ENCODE measurements at places on chromosomes 16 and 17.

GRCh38 chr17:80527016-80527645, 17.5 kb upstream of the RPTOR start:
- no peak for DNase-seq

- no peak for DNase-seq
Measured at GRCh38 chr16:87501117-87501516, 8.3 kb upstream of the ZCCHC14 start.

DNA sequence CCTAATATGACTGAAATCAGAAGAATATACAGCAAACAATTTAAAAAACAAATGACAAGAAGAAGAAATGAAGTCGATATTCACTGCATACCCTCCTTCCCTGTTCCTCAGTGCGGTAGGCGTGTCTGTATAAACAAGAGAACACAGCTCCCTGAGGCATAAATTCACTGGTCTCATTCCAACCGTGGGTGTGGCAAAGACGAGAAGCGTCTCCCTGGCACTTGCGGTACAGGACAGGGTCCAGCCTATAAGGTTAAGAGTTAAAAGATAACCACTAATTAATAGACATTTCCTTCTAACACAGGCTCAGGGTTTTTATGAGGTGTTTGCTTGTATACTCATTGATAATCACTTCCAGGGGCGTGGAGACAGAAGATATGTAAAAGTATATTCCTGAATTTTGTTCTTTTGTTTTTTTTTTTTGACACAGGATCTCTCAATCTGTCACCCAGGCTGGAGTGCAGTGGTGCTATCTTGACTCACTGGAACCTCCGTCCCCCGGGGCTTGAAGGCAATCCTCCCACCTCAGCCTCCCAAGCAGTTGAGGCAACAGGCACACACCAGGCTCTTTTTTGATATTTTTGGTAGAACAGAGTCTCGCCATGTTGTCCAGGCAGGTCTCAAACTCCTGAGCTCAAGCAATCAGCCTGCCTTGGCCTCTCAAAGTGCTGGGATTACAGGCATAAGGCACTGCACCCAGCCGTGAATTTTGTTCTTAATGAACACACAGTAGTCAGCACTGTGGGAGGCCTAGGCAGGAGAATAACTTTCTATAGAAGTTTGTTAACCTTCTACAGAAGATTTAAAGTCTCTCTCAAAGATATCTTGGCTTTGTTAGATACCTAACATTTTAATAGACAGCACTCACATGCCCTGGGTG, 59.1 kb upstream of the CLEC18B start:
- DNase-seq: no peak

DNA sequence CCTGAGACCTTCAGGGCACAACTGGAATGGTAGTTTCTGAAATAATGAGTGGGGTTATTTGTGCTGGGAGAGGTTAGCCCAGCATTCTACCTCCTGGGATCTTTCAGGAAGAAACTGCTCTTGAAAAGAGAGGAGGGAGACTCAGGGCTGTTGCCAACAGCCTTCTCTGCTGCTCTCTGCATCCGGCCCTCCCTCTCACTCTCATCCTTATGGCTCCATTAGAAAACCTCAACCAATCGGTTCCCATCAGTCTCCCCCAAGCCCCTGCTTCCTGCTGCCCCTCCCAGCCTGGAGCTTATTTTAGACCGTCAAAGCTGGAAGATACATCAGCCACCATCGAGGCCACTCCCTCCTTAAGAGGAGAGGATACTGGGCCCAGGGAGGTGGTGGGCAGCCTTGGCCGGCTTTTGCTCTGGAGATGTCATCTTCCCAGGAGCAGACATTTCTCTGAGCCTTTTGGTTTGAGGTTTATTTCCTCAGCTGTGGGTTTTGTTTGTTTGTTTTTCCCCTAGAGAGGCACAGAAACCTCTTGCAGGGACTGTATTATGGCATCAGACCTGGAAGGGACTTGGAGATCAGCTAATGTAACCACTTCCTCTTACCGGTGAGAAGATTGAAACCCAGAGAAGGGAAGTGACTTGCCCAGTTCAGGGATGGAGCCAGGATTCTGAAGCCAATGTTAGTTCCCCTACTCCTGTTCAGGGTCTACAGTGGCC, 2.7 kb downstream of the MPRIP start:
- peak; percentile 59 for DNase-seq

DNA sequence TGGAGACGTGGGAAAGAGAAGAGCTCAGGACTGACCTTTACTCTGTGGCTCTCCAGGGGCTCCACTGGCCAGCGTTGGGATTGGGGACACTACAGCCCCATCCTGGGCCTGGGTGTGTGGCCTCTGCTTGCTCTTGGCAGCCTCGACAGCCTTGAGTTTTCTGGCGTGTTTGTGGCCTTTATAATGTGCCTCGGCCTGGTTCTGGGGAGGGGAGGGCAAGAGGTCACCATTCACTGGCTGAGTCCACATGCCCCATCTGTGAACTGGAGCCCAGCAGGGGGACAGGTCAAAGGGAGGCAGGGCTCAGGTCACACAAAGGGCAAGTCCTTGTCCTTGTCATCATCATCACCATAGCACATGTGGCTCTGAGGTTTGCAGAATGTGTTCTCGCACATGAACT, 11.7 kb downstream of the NKIRAS2 start:
- peak; percentile 28 for DNase-seq

GRCh38 chr17:41565338-41565737, 6.5 kb downstream of the KRT9 start:
- no peak for DNase-seq

DNA sequence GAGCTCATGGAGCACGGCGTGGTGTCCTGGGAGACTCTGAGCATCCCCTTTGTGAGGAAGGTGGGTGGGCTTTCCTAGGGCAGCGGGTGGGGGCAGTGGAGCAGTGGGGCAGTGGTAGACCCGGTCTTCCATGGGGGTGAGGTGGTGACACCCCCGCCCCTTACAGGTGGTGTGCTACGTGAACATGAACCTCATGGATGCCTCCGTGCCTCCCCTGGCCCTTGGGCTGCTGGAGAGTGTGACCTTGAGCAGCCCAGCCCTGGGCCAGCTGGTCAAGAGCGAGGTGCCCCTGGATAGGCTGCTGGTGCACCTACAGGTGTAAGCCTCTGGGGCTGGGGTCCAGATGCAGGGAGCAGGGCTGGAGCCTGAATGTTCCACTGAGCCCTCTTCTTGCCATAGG, 1.6 kb downstream of the ELMO3 start:
- DNase-seq: no peak

GRCh38 chr16:87075319-87075860, 241.8 kb downstream of the C16orf95 start:
- no peak for DNase-seq

DNA sequence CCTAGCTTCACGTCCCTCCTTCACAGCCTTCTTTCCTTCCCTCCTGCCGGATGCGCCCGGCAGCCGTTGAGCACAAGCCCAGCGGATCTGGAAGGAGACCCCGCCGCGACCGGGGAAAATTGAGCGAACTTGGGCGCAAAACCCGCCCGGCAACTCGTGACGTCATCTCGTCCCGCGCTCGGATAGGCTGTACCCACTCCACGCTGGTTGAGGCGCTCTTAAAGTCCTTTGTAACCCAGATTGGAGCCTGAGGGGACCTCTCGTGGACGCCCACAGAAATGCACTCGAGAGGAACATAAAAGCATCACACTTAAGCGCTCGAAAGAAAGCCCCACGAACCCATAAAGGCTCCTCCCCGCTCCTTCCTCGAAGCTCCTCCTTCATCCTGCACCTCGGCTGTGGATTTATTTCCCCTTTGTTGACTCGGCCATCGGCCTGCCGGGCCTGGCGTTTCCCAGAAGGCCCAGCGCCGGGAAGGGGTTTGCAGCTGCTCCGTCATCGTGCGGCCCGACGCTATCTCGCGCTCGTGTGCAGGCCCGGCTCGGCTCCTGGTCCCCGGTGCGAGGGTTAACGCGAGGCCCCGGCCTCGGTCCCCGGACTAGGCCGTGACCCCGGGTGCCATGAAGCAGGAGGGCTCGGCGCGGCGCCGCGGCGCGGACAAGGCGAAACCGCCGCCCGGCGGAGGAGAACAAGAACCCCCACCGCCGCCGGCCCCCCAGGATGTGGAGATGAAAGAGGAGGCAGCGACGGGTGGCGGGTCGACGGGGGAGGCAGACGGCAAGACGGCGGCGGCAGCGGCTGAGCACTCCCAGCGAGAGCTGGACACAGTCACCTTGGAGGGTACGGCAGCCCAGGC, at the start of gene PSMD3:
PSMD3 (plus strand) TSS at position 457 of the 856 bp plus-strand sequence; CDS start at position 621, 164 bp downstream.
- peak; percentile 98 for DNase-seq

DNA sequence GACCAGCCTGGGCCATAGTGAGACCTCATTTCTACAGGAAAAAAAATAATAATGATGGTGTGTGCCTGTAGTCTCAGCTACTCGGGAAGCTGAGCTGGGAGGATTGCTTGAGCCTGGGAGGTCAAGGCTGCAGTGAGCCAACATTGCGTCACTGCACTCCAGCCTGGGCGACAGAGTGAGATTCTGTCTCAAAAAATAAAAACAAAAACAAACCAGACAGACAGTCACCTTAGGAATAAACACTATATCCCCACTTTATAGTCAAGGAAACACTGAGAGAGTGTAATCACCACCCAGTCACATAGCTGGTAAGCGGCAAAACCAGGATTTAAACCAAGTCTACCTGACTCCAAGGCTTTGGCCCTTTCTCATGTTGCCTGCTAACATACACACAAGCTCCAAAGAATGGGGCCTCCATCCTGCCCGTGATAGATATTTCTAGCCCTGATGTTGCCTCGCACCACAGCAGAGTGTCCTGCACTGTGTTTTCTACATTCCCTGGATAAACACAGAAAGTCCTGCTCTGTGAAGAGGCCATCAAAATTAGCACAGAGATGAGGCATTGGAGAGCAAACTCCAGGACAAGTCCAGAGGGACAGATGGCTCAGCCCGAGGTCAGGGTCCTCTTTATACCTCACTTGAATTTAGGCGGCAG, 66.1 kb upstream of the SMURF2 start:
- no peak for DNase-seq

DNA sequence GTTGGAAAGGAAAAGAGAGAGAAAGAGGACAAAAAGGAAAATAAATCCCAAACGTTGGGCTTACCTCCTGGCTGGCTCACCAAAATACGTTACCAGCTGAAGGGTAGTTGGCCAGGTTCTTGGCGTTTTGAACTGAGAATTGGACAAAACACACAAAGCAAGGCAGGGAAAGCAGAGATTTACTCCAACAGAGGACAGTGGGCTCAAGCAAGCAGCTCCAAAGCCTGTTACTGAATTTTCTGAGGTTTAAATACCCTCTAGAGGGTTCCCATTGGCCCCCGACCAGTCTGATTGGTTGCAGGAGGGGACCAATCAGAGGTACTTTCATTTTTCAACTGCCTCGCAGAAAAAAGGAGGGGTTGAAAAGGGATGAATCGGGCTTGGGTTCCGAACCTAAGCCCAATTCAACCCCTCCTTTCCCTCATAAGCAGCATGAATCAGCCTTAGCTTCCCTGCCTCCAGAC, 55.6 kb upstream of the ALOX12 start:
- no peak for DNase-seq

GRCh38 chr17:78325076-78325687, 34.7 kb downstream of the SOCS3 start:
- DNase-seq: no peak

DNA sequence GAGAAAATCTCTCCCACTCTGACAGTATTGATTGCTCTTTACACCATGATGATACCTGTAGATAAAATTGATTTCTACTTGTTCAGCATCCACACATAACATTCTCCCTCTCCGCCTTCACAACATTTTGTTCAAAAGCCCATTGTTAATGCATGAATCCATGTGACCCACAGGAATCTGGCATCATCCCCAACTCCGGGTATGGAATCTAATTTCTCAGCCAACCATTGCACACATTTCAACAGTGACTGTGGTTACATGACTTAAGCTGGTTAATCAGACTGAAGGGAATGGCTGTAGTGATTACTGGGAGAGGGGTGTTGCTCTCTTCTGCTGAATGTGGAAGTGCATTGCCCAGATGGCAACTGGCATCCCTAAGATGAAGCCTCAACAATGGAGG, 161.4 kb upstream of the C16orf82 start:
- DNase-seq: no peak

DNA sequence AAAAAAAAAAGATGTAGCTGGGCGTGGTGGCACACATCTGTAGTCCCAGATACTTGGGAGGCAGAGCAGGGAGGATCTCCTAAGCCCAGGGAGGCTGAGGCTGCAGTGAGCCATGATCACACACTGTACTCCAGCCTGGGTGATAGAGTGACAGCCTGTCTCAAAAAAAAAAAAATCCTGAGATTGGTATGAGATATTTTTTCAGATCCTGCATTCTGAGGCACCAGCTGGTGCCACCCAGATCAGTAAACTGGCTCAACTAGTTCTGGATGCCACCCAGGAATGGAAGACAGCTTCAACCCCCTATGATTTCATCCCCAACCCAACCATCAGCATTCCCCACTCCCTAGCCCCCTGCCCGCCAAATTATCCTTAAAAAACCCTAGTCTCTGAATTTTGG, 7.1 kb upstream of the GJC1 start:
- no peak for DNase-seq

GRCh38 chr17:9802294-9802693, 10.9 kb upstream of the DHRS7C start:
- DNase-seq: no peak

DNA sequence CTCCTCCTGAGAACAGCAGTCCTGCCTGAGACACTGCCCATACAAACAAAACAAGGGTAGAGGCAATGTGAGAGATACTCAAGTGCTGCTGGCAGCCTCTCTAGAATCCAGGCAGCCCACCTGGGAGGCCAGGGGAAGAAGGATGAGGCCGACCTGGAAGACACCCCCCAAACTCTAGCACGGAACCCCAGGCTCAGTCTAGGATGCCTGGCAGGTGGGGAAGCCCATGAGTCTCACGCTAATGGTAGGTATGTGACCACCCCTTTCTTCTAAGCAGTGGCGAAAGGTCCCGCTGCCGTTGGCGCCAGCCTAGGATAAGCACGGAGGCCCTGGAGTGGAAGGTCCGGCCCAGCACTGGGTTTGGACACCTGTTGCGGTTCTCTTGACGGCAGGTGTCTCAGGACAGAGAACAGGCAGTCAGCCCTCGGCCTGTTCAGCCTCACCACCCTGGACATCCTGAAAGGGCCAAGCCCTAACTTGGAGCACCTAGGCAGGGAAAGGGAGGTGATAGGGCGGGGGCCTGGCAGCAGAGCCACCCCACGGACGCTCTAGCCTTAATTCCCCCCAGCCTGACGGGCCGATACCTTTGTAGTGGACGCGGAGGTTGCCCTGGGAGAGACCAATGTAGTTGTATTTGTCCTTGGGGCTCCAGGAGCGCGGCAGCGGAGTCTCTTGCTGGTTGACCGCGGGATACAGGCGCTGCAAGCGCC, 487 bp downstream of the RANBP10 start:
- peak; percentile 38 for DNase-seq

- DNase-seq: no peak
Measured at GRCh38 chr16:47613251-47613650, 152.1 kb downstream of the PHKB start.

DNA sequence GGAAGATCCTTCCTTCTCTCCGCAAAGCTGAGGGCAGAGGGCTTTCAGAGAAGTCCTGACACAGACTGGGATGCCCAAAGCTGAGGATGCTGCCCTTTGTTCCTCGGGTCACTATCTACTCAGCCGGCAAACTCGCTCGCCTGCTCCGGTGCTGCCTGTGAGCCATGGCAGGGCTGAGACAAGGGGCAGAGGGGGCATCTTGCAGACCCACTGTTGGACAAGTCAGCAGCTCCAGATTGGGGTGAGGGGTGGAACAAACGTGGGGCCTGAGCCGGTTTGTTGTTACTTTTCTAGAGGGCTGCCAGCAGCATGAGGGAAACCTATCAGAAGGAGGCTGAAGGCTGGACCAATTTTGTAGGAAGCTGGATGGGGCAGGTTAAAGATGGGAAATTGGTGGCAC, 47.1 kb upstream of the PIK3R6 start:
- DNase-seq: no peak

GRCh38 chr17:36017799-36018198, at the start of gene CCL23:
Gene CCL23 (minus strand): TSS chr17:36017972. CDS start chr17:36017897, 75 bp downstream.
- no peak for DNase-seq
